ENCODE measurements at places on chromosomes 1 and 21.

- peak overlapping the region; percentile 83 for H3K4me3 ChIP-seq
- peak; percentile 39 for DNase-seq
- H3K27me3 ChIP-seq = no peaks in the 10 kb centered on the region
- peaks cover 12% of the 10 kb centered on the region for H3K4me1 ChIP-seq
- no peaks in the 10 kb centered on the region for H3K36me3 ChIP-seq
- H3K27ac ChIP-seq = peak overlapping the region; percentile 97
Observed at GRCh38 chr1:41662061-41662764, 177.7 kb upstream of the EDN2 start.

GRCh38 chr1:6347641-6348487, 45.7 kb downstream of the ACOT7 start:
- H3K4me3 ChIP-seq = no peak overlapping the region
- no peaks in the 10 kb centered on the region for H3K27me3 ChIP-seq
- H3K36me3 ChIP-seq = no peaks in the 10 kb centered on the region
- DNase-seq = no peak
- peaks cover 28% of the 10 kb centered on the region for H3K4me1 ChIP-seq

- H3K27ac ChIP-seq = no peak overlapping the region
- H3K36me3 ChIP-seq = no peaks in the 10 kb centered on the region
- H3K27me3 ChIP-seq = no peaks in the 10 kb centered on the region
- no peaks in the 10 kb centered on the region for H3K4me1 ChIP-seq
- no peak overlapping the region for H3K4me3 ChIP-seq
Observed at GRCh38 chr1:246805135-246805716, 81.0 kb downstream of the SCCPDH start.

DNA sequence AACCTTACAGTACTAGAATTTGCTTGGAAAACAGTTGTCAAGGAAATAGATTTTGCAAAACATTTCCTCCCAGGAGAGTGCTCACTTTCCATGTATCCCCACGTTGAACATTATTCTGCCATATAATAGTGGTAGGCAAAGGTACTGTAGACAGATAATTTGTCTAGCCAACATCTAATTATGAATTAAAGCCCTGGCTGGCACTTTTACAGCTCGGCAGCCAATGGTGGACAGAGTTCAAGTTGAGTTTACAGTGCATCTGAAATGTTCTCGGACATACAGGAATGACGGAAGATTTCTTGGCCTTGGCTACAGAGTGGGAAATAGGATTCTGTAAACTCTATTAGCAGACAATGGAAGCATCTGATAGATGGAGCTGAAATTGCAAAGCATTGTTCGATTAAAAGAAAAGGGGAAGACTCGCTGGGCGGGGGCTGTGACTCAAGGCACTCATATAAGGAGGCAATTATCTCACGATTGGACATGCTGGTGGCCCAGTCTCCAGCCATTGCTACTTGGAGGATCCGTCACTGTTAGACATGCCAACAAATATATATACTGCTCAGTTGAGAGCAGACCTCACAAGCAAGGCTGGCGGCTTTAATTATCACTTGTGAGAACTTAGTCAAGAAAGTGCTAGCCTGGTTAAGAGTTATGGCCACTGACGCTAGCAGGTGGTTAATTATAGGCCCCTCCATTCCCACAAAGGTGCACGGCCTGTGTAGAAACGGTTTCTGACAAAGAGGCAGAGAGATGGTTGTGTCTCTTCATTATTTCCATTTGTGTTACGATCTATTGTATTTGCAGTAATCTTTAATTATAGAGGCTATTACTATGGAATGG, 48.0 kb downstream of the MAN1C1 start:
- no peak for DNase-seq
- H3K4me1 ChIP-seq = peaks cover 12% of the 10 kb centered on the region
- no peak overlapping the region for H3K27ac ChIP-seq

- DNase-seq = no peak
- peaks cover 12% of the 10 kb centered on the region for H3K4me1 ChIP-seq
- no peak overlapping the region for H3K4me3 ChIP-seq
- H3K36me3 ChIP-seq = no peaks in the 10 kb centered on the region
- H3K27ac ChIP-seq = no peak overlapping the region
Observed at GRCh38 chr1:26307363-26307781, 936 bp upstream of the UBXN11 start.

GRCh38 chr21:26513212-26513611, 59.9 kb downstream of the CYYR1 start:
- peaks cover 3% of the 10 kb centered on the region for H3K4me1 ChIP-seq
- no peaks in the 10 kb centered on the region for H3K36me3 ChIP-seq
- no peak overlapping the region for H3K4me3 ChIP-seq

- no peak overlapping the region for H3K4me3 ChIP-seq
- H3K4me1 ChIP-seq = no peaks in the 10 kb centered on the region
- no peaks in the 10 kb centered on the region for H3K36me3 ChIP-seq
- DNase-seq = no peak
- H3K27me3 ChIP-seq = no peaks in the 10 kb centered on the region
- H3K27ac ChIP-seq = no peak overlapping the region
Observed at GRCh38 chr1:109863667-109864046, 47.0 kb upstream of the CSF1 start.

DNA sequence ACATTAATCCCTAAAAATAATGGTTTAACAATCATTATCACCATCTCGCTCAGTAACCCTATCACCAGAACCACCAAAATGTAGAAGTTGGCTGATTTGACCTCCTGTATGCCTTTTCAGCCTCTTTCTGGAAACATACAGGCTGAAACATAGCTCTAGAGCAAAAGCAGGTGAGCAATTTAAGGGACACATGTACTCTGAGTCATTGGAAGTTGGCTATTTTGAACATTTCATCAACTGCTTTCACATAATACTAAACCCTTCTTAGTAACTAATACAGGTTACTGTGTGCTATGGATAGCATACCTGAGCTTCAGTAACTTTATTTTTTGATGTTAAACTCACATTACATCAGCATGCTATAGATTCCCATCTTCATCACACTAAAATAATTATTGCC, 19.8 kb upstream of the DDAH1 start:
- no peaks in the 10 kb centered on the region for H3K36me3 ChIP-seq
- no peak overlapping the region for H3K4me3 ChIP-seq
- no peak overlapping the region for H3K27ac ChIP-seq
- no peaks in the 10 kb centered on the region for H3K27me3 ChIP-seq
- no peaks in the 10 kb centered on the region for H3K4me1 ChIP-seq

DNA sequence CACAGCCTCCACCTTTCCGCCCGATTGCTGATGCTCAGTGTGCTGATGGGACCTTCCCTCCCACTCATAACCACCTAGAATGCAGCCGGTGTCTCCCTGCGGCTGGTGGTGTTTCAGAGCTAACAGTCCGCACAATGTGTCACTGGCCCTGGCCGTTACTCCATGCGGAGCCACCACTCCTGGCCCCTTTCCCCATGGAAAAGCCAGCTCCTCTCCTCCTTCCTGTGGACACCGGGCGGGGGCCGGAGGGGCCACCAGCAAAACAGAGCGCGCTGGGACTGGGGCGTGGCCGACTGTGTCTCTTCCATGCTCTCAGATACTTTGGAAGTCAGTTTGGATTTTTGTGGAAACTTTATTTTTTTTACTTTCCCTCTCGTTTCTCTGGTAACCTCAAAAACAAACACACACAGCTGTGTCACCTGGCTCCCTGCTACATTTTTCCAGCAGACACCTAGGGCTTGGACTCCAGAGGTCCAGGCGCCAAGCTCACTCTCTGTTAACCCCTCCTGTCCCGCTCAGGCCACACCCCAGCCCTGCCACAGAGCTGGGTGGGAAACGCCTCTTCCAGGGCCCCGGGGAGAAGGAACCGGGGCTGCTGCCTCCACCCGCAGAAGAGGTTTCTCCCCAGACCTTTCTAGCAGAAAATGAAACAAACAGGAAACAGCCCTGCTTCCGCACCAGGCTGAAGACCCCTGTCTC, 32.5 kb upstream of the COL6A2 start:
- H3K4me3 ChIP-seq = peak overlapping the region; percentile 42
- peak overlapping the region; percentile 90 for H3K27ac ChIP-seq
- peak; percentile 46 for DNase-seq
- no peaks in the 10 kb centered on the region for H3K36me3 ChIP-seq
- peaks cover 24% of the 10 kb centered on the region for H3K4me1 ChIP-seq

DNA sequence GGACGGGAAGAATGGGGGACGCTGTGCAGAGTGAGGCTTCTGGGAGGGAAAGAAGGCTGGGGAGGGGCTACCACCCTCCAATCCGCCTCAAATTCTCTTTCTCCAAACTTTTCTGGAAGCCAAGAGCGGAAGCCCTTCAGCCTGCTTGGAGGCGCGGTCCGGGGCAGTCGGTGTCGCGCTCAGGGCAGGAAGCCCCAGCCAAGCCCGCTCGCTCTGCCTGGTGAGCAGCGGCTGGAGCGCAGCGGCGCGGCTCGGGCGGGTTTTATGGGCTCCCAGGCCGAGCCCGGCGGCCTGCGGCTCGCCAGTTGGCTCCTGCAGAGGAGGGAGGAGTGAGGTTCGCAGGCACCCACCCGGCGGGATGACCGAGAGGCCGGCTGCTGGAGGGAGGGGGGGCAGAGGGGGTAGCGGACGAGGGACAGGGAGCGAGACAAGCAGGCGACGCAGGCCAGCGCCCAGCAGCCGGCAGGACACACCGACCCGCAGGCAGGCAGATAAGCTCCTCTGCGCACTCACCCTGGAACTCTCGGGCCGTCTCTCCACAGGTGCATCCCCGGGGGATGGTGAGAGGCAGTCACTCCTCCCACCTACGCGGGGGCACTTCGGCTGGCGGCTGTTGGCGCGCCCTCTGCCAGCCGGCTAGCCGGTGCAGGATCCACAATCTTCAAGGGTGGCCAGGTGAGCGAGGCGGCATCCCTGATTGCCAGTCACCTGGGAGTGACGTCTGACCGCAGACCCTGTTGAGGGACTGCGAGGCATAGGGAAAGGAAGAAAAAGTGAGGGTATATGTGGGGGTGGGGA, at the start of gene AVPR1B:
AVPR1B (minus strand) TSS at position 238 of the 798 bp plus-strand sequence. CDS start 498 bp downstream, outside the sequence.
- peak within 1 kb of the TSS; percentile 72 for H3K4me3 ChIP-seq
- H3K4me1 ChIP-seq = peaks cover 13% of the 10 kb centered on the region
- H3K36me3 ChIP-seq = no peaks in the 10 kb centered on the region

DNA sequence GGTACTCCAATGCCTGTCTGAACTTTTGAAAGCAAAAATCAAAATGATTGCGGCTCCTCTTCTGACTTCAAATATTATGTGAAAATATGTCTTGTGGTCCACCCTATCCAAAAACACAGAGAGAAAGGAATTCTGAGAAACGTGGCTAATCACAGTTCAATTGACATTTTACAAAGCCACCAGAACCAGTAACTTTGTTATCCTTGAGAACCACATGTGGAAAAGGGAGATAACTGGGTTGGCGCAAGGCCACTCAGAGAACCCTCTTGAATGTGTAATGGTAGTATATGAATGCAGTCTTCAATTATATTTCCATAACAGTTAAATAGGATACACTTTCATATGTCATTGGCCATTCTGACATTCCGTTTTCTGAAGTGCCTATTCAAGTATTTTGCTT, 1030.0 kb upstream of the TMPRSS15 start:
- no peaks in the 10 kb centered on the region for H3K4me1 ChIP-seq
- DNase-seq = no peak
- no peaks in the 10 kb centered on the region for H3K27me3 ChIP-seq
- no peak overlapping the region for H3K4me3 ChIP-seq

DNA sequence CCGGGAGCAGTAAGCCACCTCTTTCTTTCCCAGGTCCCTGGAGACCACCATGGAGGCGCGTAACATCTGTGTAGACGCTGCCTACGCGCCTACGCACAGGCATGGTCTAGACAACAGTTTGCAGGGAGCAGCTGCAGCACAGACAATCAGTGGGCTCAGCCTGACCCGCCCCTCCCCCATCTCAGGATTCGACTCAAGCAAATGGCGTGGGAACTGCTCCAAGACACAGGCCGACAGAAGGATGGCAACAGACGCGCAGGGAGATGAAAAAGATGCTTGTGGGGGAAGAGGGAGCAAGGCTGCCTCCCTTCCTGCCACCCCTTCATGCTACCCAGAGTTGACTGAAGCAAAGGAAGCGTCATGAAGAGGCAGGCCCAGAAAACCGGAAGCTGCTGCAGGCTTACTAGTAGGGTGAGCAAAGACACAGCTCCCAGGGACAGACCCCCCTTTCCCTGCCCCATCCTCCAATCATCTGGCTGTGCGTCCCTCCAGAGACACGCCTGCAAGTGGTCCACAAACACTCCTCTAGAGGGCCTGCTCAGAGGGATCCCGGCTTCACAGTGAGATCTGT, 19.5 kb downstream of the STK40 start:
- H3K4me1 ChIP-seq = peaks cover 28% of the 10 kb centered on the region
- no peaks in the 10 kb centered on the region for H3K27me3 ChIP-seq
- peak overlapping the region; percentile 20 for H3K27ac ChIP-seq
- H3K36me3 ChIP-seq = peaks cover 5% of the 10 kb centered on the region
- H3K4me3 ChIP-seq = no peak overlapping the region

- H3K4me3 ChIP-seq = no peak overlapping the region
- no peaks in the 10 kb centered on the region for H3K36me3 ChIP-seq
- no peak overlapping the region for H3K27ac ChIP-seq
- no peaks in the 10 kb centered on the region for H3K27me3 ChIP-seq
- H3K4me1 ChIP-seq = no peaks in the 10 kb centered on the region
- no peak for DNase-seq
Observed at GRCh38 chr21:25402134-25402961, 204.9 kb downstream of the MRPL39 start.

DNA sequence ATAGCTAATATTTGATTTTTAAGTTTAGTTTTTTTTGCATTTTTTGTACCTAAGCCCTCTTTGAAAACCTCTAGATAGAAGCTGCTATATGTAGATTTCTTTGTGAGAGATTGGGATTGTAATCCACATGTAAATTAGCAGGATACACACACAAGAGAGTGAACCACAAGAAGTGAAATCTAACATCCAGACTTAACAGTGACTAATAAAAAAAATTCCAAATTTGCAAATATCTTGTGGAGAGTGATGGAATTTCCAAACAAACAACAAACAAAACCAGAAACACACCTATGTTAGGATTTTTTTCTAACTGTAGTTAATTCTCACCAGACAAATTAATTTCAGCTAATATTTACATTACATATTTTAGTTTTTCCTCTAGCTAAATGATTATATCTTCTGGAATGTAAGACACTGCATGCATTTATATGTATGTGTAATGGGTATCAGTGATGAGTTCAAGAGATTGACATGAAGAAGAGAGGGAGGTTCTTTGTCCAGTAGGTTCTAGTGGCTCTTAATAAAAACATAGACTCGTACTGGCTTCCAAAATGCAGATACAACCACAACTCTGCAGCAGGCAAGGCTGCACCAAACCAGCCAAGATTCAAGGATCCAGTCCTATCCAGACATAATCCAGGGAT, 12.8 kb downstream of the CLDN17 start:
- no peaks in the 10 kb centered on the region for H3K36me3 ChIP-seq
- H3K27ac ChIP-seq = no peak overlapping the region
- no peaks in the 10 kb centered on the region for H3K4me1 ChIP-seq
- no peaks in the 10 kb centered on the region for H3K27me3 ChIP-seq
- H3K4me3 ChIP-seq = no peak overlapping the region
- DNase-seq = no peak

GRCh38 chr1:53517109-53517508, 57.9 kb downstream of the DMRTB1 start:
- peaks cover 26% of the 10 kb centered on the region for H3K4me1 ChIP-seq
- no peak for DNase-seq
- H3K4me3 ChIP-seq = no peak overlapping the region
- H3K27me3 ChIP-seq = no peaks in the 10 kb centered on the region
- H3K27ac ChIP-seq = no peak overlapping the region

DNA sequence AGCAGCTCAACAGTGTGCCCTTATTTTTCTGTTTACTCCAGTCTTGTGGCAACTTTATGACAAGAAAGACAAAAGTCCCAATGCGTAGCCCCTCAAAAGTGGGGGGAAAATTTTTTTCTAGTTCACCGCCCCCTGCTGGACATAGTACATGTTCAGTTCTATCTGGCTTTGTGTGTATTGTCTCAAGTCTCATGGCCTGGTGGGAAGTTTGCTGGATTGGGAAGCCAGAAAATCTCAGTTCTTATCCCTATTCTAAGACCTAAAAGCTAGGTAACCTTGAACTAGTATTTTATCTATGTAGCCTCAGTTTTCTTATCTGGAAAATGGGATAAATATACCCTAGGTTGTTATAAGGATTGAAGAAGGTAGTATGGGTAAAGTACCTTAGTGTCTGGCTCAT, 55.8 kb upstream of the LDLRAP1 start:
- H3K36me3 ChIP-seq = peaks cover 33% of the 10 kb centered on the region
- H3K4me3 ChIP-seq = no peak overlapping the region
- H3K4me1 ChIP-seq = peaks cover 18% of the 10 kb centered on the region
- DNase-seq = no peak

All from thoracic aorta (tissue), 2 donors.